ENCODE measurements at places on chromosomes 11 and 22.

DNA sequence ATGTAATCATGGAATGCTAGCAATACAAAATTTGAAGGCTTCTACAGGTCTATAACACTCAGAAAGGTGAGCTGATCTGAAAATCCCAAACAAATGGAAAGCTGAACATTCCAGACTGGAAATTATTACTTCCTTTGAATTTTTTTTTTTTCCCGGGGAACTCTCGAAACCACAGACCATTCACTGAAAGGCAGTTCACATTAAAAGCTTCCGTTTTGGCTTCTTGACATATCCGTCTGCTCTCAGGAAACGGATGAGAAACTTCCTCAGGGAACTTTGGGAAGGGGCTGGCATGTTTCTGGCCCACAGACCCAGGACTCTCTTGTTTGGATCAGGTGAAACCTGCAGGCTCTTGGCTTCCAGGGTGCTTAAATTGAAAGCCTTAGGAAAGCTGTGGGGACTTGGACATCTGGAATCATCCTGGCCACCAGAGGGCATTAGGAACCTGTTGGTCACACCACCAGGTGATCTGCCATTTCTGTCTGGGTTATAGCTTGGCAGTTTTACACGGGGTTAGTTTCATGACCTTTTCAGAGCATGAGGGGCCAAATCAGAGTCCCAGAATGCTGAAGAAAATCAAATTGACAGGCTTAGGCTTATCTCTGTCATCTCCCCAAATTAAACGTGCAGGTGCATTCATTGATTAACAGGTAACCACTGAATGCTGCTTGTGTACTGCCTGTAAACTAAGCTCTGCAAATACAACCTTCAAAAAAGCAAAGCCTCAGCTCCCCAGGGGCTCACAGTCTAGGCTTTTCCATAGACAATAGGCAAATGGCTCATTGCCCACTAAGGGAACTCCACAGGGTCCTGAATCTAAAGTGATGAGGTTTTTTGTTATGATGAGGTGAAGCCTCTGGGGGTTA is 22.7 kb upstream of the GRAMD1B start:
- DNase-seq: no peak

DNA sequence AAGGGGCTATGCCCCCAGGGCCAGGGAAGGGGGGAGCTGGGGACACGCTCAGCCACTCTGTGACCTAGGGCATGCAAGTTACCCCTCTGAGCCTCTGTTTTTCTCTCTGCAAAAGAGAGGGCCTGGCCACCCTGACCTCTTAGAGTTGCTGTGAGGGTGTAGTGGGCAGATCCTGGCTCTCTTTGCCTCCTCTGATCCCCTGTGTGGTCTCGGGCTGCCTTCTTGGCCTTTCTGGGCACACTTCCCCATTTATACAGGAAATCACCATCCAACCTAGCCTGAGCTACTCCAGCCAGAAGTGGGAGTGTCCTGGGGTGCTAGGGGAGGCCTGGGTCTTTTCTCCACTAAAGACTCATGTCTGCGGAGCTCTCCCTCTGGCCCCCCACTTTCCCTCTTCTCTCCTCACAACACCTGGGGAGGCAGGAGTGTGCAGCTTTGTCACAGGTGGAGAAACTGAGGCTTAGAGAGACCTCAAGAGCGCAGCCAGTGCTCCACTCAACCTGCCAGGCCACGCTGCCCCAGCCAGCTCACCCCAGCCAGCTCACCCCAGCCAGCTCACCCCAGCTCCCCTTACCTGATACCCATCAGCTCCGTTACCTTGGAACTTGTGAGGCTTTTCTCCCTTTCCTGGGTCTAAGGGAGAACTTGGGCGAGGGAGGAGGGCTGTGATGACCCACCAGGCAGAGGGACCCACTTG is 1.4 kb downstream of the AIFM3 start:
- DNase-seq: no peak

GRCh38 chr11:31940371-31941037 is 129.4 kb upstream of the PAX6 start:
- DNase-seq: no peak

DNA sequence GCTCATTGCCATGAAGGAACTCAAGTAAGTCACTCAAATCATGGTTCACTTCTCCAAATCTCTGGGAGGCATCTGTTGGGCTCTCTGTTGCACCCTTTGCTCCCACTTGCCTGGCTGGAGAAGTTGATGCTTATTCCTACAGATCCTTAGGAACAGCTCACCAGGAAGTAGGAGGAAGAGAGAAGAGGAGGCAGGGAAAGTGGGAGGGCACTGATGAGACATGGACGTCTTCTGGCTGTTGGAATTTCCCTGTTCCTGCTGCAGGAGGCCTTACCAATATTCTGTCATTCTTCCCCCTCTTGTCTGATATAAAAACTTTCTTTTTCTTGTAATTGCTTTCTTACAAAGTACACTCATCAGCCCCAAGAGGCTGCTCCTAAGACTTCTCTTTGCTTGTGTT is 13.6 kb downstream of the POLR2F start:
- DNase-seq: no peak

DNA sequence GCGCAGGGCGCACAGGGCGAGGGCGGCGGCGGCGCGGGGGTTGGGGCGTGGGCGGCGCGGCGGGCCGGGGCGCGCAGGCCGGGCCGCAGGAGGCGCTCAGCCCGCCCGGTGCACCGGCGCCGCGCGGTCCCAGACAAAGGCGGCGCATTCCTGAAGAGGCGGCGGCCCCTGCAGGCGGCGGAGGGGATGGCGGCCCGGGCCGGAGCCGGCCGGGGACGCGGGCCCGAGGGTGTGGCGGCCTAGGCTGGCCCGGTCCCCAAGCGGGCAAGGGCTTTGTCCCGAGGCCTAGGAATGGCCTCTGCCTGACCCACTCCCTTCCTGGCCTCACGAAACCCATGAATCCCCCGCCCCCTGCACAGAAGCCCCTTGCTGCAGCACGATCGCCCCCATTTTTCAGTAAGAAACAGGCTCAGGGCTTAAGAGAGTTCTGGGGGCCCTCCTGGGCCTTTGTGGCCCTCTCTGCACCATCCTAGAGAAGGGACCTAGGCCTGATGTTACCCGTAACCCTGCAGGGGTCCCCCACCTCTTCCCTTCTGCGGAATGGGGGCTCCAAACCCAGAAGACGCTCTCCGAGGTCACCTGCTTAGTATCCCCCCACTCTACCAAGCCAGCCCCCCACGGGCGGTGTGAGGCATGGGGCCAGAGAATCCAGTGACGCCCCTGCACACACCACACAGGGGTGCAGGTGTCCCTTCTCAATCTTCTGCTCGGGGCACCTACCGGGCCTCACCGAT is at the start of gene RTN4R:
Gene RTN4R (minus strand): TSS at position 40 of the 734 bp plus-strand sequence. CDS start 226 bp downstream, outside the sequence.
- DNase-seq: no peak

- no peak for DNase-seq
These were observed 23.8 kb downstream of the DIXDC1 start for GRCh38 chr11:111960916-111961315.

DNA sequence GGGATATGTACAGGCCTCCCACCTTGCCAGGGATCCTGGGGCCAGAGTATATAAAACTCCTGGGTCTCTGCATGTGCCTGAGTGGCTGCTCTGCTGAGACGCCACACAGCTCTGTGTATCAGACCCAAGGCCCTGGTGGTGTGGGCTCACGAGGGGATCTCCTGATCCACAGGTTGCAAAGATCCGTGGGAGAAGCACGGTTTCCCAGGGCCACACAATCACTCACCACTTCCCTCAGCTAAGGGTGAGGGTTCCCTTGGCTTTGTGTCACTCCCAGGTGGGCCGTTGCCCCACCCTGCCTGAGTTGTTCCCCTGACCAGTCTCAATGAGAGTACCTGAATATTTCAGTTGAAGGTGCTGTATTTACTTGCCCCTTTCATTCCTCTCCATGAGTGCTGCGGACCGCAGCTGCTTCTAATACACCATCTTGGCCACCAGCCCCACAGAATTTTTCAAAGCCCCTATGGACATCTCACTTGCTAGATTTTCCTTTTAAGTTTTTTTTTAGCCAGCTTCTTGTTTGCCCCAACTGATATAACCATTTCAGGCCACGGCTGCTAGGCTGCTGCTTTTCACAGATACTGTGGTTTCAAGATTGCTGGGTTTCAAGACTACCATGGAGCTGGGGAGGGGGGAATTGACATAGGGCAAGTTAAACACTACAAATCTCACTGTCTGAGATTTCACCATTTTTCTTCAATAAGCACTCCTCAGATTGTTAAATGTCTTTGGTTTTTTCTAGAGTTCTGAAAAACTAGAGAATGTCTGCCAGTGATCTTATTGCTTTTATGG is 13.7 kb upstream of the DEPDC7 start:
- DNase-seq: no peak

DNA sequence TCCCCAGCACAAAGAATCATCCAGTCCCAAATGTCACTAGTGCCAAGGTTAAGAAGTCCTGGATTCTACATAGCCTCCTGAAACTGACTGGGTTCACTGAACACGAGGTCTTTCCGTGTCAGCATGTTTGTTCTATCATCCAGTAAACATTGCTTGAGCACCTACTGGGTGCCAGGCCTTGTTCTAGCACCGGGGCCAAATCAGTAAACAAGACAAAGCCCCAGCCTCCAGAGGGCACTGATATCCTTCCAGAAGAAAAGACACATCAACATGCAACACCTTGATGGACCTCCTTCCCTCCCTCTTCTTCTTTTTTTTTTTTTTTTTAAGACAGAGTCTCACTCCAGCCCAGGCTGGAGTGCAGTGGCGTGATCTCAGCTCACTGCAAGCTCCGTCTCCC is 26.9 kb downstream of the TPST2 start:
- DNase-seq: no peak

GRCh38 chr11:35550374-35551036 is 25.1 kb upstream of the PAMR1 start:
- no peak for DNase-seq

- DNase-seq: no peak
These were observed 1154.6 kb downstream of the JRKL start for GRCh38 chr11:97544431-97544830.

- DNase-seq: peak; percentile 95
These were observed 22.4 kb downstream of the DERL3 start for GRCh38 chr22:23816156-23816976.

- DNase-seq: no peak
These were observed at the start of gene MS4A10 for GRCh38 chr11:60785136-60785535. TSS of gene MS4A10 (plus strand) at chr11:60785333. CDS start at chr11:60790336, 5,003 bp downstream.

DNA sequence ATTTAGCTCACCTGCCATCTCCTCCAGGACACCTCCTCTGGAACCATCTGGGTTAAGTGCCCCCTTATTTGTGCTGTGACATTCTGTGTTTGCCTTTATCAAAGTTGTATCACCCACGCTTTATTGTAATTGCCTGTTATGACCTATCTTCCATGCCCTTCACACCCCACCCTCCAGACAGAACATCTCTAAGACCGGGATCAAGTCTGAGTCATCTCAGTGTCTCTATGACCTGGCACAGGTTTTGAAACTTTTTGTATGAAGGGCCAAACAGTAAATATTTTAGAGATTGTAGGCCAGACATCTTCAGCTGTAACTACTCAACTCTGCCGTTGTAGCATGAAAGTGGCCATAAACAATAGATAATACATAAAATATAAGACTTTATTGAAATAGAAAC is 161.8 kb downstream of the SPON1 start:
- no peak for DNase-seq

DNA sequence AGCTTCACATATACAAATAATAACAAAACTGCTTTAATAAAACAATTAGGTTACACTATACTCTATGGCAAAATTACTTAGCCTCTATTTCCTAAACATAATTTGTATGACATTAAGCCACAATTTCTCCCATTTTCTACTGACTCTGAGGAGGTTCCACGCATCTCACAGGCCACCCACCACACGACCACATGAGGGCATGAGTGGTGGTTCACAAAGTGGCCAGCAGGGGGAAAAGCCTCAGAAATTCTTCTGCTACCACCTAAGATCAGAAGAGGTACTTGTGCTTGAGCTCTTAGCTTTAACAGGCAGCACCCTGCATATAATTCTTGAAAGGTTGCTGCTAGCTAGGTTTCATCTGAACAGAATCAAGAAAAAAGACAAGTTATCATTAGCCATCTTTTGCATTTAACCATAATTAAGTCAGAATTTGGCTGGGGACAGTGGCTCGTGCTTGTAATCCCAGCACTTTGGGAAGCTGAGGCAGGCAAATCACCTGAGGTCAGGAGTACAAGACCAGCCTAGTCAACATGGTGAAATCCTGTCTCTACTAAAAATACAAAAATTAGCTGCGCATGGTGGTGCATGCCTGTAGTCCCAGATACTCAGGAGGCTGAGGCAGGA is 7.7 kb downstream of the LPXN start:
- DNase-seq: no peak

- DNase-seq: no peak
These were observed 7.3 kb upstream of the FUT4 start for GRCh38 chr11:94536386-94536785.

DNA sequence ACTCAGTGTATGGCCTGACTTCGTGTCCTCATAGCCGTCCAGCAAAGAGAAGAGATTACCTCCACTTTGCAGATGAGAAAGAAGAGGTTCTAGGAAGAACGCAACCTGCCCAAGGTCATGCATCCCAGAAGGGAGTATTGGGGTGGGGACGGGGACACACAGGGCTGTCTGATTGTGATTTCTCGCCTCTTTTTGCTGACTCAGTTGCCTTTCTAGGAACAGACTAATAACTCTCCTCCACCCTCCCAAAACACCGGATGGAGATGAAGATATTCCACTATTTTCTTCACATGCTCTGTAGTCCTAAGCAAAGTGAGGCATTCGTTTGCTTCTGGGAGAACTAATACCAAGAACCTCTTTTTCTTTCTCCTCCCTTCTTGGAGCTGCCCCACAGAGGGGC is 529.3 kb downstream of the MIAT start:
- no peak for DNase-seq

GRCh38 chr22:46390652-46391301 is 55.3 kb downstream of the TRMU start:
- no peak for DNase-seq

GRCh38 chr11:58497951-58498350 is 10.0 kb downstream of the OR5B21 start:
- no peak for DNase-seq

DNA sequence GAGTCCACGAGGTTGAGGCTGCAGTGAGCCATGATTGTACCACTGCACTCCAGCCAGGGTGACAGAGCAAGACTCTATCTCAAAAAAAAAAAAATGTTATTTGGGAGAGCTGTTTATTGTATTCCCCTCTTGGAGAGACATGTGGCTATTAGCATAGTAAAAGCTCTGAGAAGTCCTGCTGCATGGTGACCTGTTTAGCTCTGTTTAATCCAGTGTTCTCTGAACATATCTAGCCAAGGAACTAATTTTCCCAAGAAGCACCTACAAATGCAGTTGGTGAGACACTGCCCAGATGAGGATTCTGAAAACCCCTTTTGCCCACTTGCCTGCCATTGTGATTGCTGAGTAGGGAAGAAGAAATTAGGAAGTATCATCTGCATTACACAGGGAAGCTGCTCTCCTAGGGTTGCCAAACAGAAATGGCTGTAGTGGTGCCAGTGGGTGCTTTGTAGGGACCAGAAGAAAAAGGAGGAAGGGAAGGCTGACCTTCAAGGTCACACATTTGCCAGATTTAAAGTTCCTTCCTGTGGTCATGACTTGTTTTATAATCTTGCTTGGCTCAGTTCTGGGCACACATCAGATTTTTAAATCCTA is 15.7 kb downstream of the TIMP3 start:
- DNase-seq: no peak

DNA sequence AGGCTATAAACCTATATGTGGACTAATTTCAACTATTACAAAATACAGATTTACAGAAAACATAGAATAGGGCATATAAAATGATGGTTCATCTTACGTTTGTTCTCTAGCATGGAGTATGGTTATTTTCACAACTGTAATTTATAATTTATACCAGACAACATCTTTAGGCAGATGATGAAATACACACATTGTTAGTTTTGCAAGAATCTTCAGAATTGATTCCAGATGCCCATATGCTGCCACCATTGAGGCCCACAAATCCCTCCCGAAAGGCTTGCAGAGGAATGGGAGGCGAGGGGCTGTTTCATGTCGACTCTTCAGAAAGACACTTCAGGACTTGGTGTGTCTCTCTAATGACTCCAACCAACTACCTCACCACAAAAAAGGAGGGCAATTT is 6.2 kb downstream of the PTPN5 start:
- no peak for DNase-seq
